ENCODE measurements at places on chromosomes 16 and 17. TPM values are rescaled to one million over a fixed set of nuclear protein-coding genes. Genes with fewer than 3 reads are reported as not detected.

- DNase-seq: no peak
Observed at GRCh38 chr16:84613408-84614072, 4.3 kb downstream of the COTL1 start.

DNA sequence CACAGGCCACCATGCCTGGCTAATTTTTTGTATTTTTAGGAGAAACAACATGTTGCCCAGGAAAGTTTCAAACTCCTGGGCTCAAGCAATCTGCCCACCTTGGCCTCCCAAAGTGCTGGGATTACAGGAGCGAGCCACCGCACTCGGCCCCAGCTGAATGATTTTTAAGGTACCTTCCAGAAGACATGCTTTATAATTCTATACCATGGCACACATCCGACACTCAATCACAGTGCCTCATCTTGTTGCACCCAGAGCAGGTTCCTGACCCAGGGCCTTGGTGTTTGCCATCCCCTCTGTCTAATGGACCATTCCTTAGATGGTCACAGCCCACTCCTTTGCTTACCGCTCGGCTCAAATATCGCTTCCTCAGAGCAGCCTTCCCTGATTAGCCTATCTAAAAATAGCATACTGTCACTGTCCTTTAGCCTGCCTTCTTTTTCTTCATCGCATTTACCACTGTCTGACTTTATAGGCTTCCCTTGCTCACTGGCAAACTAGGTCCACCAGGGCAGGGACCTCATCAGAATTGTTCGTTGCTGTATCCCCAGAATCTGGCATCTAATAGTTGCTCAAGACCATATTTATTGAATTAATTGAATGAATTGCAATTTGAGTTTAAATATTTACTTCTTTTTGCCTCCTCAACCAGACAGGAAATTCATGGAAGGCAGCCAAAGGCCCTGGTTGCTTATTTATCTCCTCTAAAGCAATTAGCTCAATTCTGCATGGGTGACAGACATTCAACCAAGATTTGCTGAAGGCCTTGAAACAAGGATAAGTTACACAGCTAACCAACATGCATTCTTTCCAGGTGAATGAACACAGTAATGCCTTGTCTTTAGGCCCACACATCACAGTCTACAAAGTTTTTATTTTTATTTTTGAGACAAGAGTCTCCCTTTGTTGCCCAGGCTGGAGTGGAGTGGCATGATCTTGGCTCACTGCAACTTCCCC is 6.3 kb upstream of the TENT4B start:
- no peak for DNase-seq

GRCh38 chr16:10569621-10570020 is 10.8 kb downstream of the EMP2 start:
- DNase-seq: no peak

DNA sequence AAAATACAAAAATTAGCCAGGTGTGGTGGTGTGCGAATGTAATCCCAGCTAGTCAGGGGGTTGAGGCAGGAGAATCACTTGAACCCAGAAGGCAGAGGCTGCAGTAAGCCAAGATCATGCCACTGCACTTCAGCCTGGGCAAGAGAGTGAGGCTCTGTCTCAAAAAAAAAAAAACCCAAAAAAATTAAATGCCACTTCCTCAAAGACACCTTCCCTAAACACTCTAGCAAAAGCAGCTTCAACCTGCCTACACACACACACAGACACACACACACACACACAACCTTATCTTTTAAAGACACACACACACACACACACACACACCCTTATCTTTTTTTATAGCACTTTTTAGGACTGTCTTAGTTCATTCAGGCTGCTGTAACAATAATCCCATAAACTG is 201.7 kb upstream of the PSMD7 start:
- no peak for DNase-seq

- no peak for DNase-seq
Observed at GRCh38 chr17:55708175-55708974, 14.3 kb downstream of the TMEM100 start.

DNA sequence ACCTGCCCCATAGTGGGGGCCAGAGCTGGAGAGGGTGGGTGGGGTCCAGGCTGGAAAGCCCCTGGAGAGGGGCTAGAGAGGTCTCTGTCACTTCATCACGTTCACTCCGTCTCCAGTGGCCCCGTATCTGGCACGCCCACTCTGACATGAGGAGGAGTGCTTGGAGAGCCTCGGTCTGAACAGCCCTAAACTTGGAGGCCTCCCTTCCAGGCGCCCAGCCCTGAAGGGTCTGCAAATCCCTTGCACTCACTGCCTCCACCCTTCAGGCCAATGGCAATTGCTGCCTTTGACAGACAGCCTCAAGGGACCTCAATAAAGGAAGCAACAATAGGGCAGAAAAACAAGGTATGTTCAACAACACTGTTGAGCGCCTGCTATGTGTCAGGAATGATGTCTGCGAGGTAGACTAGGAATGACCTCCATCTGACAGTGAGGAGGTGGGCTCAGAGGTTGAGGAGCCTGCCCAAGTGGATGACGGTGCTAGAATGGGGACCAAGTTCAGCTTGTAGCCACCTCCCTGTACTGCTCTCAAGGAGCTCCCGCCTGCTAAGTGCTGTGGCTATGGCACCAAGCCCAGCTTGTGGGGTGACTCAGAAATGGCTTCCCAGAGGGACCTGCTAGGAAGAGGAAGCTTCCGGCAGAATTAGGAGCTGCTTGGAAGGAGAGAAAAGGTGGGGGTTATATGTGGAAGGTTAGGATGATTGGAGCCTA is 2.9 kb upstream of the EPX start:
- no peak for DNase-seq

DNA sequence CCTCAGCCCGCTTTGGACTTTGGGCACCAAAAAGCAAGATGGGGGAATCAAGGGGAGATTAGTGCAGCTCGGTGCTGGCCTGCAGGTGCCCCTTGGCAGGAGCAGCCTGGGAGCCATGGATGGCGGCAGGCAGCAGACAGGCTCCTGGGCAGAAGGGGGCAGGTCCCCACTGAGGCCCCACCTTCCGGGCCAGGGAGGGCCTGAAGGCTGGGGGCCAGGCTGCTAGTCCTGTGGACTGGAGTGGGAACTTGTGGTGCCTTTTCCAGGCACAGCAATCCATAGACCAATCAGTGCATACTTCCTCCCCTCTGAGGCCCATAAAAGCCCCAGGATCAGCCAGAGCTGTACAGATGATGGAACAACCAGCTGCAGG is 64.0 kb downstream of the USP32 start:
- DNase-seq: no peak

- no peak for DNase-seq
Observed at GRCh38 chr17:81400154-81400977, 5.1 kb downstream of the BAHCC1 start.

- DNase-seq: no peak
Observed at GRCh38 chr16:49799172-49799571, 56.7 kb downstream of the ZNF423 start.

- DNase-seq: no peak
Observed at GRCh38 chr17:46842835-46843234, 8.5 kb upstream of the WNT9B start.

GRCh38 chr17:73971127-73971526 is 232.4 kb upstream of the RPL38 start:
- no peak for DNase-seq

DNA sequence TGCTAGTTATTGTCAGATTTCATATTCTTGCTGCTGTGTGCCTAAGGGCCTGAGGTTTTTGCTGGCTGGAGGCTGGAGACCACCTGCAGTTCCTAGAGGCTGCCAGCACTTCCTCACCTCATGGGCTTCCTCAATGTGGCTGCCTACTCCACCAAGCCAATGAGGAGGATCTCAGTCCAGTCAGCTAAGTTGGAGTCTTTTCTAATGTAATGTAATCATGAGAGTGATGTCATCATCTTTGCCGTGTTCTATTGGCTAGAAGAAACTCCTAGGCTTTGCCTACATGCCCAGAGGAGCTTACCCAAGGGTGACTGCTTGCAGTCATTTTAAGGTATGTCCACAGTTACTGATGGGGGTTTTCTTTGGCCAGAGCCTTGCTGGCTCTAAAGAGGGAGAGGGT is 53.0 kb downstream of the SOCS3 start:
- no peak for DNase-seq

DNA sequence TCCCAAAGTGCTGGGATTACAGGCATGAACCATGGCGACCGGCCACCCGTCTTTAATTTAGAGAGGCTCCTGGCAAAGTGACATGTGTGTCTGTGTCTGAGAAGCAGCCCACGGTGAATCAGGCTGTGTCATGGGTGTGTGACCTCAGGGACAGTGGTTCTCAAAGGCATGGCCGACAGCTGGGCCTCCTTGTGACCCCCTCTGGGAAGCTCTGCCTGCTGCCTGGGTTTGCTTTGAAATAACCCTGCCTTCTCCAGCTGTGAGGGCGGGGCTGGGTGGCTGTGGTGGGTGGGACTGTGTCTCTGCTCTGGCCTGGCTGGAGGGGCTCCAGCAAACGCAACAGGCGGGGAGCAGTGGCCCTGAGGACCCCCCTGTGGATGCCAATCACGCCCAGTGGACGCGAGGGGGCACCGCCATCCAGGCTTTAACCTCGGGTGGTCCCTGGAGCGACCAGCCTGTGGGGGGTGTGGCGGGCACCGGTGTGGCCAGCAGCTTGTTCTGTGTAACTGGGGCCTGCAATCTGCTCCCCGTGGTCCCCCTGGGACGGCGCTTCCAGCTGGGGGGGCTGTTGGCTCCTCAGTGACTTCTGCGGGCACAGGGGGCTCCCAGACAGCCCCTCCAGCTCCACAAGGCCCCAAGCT is 8.8 kb upstream of the APRT start:
- no peak for DNase-seq

DNA sequence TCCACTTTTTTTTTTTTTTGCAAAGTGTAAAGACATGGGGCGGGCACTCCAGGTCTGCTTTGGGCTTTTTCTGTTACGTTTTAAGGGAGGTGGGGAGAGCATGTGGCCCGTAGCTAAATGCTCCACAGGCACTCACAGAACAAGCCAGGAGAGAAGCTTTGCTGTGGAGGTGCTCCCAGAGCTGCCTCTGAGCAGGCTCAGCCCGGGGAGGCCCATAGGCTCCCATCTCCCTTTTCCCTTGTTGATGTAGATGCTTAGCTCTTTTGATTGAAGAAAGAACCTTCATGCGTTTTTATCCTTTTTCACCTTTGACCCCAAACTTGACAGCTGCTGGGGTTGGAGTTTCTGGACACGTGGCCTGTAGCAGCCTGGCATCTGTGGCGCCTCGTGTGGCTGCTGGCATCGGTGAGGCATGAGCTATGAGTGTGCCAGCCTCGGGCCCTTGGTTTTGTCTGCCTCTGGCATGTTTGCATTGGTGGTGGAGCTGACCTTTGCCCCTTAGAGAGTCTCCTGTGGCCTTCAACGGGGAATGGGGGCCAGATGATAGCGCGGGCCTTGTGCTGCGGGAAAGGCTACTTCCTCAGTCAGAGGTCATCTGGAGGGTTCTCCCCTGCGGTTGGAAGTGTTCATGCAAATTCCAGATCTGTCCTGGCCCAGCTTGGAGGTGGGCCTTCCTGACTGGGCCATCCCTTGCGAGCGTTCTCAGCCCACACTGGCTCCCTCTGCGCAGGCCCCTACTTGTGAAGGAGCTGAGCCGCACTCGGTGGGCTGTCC is 20.0 kb upstream of the IL17C start:
- DNase-seq: no peak

- DNase-seq: no peak
Observed at GRCh38 chr16:178668-179015, 1.6 kb upstream of the HBQ1 start.

DNA sequence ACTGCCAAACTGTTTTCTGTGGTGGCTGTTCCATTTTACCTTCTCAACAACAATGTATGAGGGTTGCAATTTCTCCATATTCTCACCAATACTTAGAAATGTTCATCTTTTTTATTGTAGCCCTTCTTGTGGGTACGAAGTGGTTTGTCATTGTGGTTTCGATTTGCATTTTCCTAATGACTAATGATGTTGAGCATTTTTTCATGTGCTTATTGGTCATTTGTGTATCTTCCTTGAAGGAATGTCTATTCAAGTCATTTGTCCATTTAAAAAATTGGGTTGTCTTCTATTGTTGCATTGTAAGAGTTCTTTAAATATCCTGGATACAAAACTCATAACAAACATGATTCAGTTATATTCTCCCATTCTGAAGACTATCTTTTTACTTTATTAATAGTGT is 47.5 kb upstream of the CCL2 start:
- DNase-seq: no peak

DNA sequence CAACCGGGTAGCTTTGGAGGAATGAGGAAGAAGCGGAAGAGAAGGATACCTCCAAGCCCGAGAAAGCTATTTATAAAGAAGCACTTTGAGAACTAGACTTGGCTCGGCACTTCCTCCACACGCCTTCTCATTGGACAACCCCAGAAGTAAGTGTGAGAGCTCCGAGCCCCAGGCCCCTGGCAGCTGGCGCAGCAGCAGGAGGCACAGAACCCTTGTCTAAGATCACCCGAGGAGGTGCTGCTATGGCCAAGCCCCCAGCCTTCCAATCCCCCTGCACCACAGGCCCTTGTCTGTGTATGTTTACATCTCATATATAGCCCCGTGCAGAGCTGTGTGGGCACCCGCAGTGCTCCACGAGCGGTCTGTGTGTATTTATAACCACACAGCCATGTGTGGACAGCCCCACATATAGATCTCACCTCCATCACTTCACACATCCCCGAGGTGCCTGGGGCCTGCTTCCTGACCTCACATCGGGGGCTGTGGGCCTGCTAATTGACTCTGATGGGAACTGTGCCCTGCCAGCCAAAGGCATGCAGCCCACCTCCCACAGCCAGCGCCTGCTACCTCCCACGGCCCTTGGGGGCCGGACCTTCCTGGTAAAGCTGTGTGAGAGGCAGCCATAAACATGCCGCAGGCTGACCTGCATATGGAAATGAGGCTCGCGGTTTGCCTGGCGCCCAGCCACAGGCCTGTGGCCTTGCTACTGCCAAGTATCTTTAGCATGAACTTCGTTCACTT is 96.1 kb downstream of the C17orf67 start:
- DNase-seq: no peak

- DNase-seq: peak; percentile 37
Observed at GRCh38 chr17:32111141-32111771, 31.0 kb upstream of the RHOT1 start.

- DNase-seq: peak; percentile 56
Observed at GRCh38 chr17:3983606-3984484, 19.6 kb upstream of the ATP2A3 start.

DNA sequence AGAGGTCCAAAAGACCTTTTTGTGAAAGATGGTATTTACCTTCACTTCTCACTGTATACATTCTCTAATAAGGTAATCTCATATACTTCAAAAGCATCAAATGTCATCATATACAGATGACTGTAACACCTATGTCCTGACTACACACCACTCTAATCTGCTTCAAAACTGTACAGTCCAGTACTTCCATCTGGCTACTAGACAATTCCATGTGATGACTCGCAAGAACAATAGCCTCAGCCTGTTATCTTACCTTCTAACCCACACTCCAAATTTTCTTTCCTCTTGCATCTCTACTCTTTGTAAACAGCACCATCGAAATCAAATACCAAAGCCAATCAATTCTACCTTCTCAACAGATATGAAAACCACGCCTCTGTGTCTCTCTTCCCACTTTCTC is 24.1 kb downstream of the MYO1D start:
- no peak for DNase-seq

- DNase-seq: no peak
Observed at GRCh38 chr17:55774846-55775271, 24.0 kb downstream of the PCTP start.

- no peak for DNase-seq
Observed at GRCh38 chr16:10121491-10121890, 60.7 kb downstream of the GRIN2A start.

GRCh38 chr17:39621523-39622379 is 5.0 kb upstream of the PPP1R1B start:
- peak; percentile 93 for DNase-seq

The KRT12 gene
- not detected for total RNA-seq

The TBC1D3K gene
- total RNA-seq: not detected

The NARF gene
- total RNA-seq: 88.7 TPM

The CCL1 gene
- not detected for total RNA-seq

The MSLN gene
- 0.44 TPM for total RNA-seq

All from endothelial cell (in vitro differentiated cells).